ENCODE measurements at places on chromosomes 2 and 18.

DNA sequence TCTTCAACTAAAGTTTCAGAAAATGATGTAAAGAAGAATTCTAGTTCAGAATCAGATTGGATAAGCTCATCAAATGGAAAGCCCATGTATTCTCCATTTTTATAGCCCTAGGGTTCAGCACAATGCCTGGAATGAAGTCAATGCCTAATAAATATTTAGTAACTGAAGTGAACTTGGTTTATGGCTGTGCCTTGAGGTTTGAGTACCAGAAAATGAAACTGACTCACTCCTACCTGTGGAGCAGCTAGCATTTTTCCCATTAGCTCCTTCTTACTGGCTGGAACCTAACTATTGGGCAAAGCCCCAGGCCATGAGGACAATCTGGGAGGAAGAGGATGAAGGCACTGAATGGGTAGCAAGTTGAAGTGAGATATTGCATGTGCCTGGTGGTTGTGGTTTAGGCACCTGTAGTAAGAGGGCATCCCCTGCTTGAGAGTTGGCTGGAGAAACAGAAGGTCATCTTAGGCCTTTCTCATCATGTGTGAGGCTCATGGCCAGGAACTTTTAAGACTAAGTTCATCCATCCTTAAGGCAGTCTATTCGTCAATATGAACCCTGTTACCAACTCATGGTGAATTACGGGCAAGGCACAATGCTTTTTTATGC lies 85.0 kb upstream of the LYPD1 start:
- no peak for DNase-seq

GRCh38 chr2:129923265-129924091 lies 56.0 kb upstream of the RAB6C start:
- peak; percentile 44 for DNase-seq

DNA sequence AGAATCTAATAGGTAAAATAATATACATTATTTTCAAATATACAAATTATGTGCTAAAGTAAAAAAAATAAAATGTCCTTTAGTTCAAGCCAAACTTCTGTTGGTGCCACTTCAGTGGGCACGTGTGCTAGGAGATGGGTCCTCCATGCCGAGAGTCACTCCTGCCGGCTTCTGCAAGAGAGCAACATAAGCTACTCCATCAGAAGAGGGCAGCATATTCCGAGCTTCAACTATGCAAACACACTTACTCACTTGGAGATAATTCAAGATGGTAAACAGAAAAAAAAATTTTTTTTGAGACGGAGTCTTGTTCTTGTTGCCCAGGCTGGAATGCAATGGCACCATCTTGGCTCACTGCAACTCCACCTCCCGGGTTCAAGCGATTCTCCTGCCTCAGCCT lies 24.4 kb downstream of the CNOT11 start:
- no peak for DNase-seq

GRCh38 chr18:3180325-3180724 lies 39.4 kb downstream of the MYOM1 start:
- DNase-seq: no peak

DNA sequence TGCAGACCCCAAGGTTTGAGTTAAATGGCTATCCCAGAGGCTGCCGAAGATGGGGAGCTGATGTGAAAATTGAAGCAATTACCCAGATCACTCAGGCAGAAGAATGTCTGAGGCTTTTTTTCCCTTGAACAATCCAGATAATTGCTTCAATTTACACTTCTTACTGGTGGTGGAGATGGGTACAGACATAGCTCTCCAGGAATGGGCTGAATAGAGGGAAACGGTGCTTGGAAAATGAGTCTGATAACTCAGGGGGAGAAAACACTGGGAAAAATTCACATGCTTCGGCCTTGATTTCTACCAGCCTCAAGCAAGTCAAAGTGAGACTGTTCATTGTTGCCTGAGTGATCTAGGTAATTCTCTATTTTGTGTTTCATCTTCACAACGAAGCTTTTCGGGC lies 9.5 kb upstream of the KIF5C start:
- DNase-seq: no peak

GRCh38 chr18:65221736-65222135 lies 529.1 kb upstream of the CDH7 start:
- DNase-seq: no peak

DNA sequence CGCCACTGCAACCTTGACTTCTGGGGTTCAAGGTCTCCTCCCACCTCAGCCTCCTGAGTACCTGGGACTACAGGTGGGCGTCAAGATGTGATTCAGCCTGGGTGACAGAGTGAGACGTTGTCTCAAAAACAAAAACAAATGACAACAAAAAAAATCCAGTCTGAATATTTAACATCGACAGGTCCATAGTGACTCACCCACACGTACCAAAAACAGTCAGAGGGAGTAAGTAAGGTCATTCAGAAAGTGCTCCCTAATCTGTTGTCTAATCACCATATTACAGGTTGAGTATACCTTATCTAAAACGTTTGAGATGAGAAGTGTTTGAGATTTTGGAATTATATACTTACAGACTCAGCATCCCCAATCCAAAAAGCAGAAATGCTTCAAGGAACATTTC lies 24.4 kb downstream of the SAP130 start:
- no peak for DNase-seq

DNA sequence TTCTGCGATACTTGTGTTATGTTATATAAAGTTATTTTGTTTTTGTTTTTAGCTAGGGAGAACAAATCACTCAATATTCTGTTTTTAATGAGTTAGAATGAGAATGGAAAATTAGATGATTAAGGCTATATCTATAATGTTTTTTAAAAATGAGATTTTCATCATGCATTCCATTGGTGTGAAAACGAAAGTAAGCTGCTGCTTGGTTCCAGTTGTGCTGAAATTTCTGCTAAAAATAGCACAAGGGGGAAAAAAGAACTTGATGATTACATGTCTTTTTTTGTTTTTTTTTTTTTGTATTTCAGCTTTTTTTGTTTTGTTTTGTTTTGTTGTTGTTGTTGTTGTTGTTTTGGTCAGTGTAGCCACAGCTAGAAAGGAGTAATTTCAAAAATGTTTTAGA lies 242.6 kb upstream of the KCNJ3 start:
- DNase-seq: no peak

GRCh38 chr2:2879781-2880180 lies 497.8 kb downstream of the EIPR1 start:
- no peak for DNase-seq

GRCh38 chr2:200454927-200455801 lies 54.7 kb downstream of the KCTD18 start:
- no peak for DNase-seq

- DNase-seq: peak; percentile 58
Measured at GRCh38 chr2:218781691-218782527, at the start of gene CYP27A1. TSS of gene CYP27A1 (plus strand) at chr2:218782147. CDS start at chr2:218782183, 36 bp downstream.

- no peak for DNase-seq
Measured at GRCh38 chr2:104977958-104978357, 59.9 kb upstream of the MRPS9 start.

DNA sequence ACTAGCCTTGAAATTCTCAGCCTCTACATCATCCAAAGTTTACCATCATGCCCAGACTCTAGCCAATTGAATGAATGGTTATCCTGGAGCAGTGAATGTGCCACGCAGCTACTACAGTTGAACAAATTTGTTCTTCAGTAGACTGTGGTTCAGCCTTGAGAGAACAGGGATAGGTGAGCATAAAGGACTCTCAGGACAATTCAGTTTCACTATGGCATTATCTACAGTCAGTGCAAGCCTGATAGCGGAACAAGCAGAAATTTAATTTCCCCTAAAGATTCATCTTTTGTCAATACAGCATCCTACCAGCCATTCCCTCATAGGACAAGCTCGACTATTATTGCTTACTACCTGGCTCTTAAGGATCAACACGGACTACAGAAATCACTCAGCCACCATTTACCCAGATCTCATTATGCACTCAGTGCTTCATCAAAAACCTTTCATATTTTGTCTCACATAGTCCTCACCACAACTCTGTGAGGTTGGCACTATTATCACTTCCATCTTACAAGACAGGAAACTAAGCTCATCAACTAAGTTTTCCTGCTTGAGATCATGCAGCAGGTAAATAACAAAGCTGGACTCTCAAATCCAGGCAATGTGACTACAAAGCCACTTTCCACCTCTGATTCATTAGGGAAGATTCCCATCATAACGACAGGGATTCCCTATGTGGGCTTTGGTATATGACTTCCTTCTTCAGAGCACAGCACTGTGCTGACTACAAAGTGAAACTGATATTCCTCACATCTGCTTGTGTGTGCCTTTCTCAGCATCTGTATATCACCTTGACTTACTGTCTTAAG lies 181.5 kb upstream of the ACVR2A start:
- DNase-seq: no peak

- no peak for DNase-seq
Measured at GRCh38 chr2:11488809-11489208, 22.8 kb upstream of the E2F6 start.

- DNase-seq: no peak
Measured at GRCh38 chr2:122866095-122866494, 1110.6 kb downstream of the TSN start.

DNA sequence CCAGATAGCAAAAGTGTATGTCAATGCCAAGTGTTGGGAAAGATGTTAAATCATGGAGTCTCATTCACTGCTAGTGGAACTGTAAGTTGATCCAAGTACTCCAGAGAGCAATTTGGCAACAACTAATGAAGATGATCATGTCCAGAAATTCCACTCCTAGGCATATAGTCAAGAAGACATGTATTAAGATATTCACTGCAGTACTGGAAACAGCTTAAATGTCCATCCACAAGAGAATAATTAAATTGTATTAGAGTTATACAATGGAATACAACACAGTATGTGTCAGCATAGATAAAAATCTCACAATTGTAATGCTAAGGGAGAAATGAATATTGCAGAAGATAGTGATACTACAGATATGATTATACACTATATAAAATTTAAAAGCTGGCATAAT lies 15.2 kb upstream of the LBH start:
- DNase-seq: no peak

DNA sequence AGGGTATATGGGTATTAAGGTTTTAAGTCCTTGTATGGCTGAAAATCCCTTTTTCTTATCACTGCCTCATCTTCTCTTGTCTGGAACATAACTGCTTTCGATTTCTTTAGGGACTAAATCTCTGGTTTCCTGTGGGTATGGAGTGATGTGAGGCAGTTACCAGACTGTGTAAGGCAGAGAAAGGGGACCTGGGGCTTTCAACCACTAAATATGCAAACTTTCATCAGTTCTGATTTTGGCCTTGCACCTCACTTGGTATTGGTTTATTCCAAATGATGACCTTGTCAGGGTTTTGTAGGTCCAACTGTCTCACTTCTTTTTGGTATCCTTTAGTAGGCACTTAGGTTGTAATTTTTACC lies 9.3 kb downstream of the MAP4K4 start:
- DNase-seq: no peak

DNA sequence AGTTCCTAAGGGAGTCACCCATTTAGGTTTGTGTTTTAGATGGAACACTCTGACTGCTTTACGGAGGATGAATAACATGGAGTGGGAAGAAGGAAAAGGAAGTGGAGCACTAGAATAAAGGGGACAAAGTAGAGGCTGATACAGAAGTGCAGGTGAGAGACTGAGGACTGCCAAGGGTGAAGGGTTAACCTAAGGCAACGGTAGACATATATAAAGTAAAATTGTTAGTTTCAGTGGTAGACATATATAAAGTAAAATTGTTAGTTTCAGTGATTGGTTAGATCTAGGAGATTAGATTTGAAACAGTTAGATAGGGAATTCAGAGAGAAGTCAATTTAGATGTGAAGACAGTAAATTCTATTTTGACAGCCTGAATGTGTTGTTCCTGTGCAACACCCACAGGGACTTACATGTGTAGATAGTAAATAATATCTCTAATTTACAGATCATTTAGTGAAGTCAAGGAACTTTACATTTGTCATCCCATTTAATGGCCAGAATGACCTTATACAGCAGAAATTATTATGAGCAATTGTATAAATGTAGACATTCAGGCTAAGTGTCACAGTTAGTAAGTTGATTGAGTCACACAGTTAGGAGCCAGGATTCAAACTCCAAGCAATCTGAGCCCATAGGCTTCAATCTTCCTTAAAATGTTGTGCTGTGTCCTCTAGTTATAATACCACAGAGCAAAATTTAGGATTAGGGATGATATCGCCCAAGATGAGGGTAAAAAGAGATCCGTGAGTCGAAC lies 270.8 kb upstream of the UBE2E3 start:
- DNase-seq: no peak

- peak; percentile 71 for DNase-seq
Measured at GRCh38 chr2:217756375-217757107, 246.3 kb downstream of the TNS1 start.

DNA sequence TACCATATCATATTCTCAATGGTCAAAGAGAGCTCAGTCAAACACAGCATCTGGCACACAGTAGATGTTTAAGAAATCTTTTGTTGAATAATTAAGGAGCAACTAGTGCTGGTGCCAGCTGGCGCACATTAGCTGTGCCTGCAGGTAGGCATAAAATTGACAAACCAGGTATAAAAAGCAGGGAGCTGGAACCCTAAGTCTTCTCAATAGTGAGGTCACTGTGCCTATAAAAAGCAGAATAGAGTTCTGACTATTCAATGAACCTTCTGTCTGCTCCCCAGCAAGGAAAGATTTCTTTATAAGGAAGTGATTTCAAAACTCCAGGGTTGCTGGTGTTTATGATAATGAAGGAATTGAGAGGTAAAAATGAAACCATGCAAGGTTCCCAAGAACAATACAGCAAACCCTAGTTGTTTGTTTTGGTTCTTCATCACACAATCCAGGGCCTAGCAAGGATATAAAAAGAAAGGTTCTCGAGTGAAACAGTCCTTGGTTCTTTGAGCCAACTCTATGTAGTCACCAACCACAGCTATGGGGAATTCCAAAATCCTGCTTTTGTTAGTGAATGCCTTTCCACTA lies 76.1 kb downstream of the THADA start:
- no peak for DNase-seq

GRCh38 chr2:222240676-222241049 lies 58.1 kb downstream of the PAX3 start:
- DNase-seq: no peak

DNA sequence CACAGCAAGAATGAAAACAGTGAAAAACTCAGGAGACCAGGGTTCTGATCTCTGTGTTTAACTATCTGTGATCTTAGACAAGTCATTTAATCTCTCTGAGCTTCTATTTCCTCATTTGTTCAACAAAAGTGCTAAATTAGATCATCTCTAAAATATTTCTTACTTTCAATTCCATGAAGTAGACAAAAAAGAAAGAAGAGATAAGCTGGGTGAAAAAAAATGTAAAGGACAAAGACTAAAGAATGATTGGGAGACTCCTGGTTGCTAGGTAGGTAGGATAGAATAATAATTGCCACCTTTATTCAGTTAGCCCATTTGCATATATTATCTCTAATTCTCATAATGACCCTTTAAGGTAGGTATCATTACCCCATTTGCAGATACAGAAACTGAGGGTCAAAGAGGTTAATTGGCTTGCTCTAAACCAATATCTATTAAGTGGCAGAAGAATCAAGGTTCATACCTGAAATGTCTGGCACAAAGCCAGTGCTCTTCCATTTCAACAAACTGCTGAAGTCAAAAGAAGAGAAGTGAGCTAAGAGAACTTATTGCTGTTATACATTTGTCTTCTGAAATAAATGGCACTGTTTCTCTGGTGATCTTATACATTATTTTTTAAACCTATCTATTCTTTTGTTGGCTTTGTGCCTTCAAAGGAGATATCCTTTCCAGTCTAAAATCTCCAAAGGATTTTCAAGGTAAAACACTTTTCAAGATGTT lies 141.7 kb downstream of the OTX1 start:
- no peak for DNase-seq
